ENCODE measurements at places on chromosomes 16 and 17. TPM values are rescaled to one million over a fixed set of nuclear protein-coding genes. Genes with fewer than 3 reads are reported as not detected.

Gene SPECC1
- total RNA-seq: 91.8 TPM

Gene TMEM238L
- total RNA-seq: 28.5 TPM

Gene TMIGD1
- total RNA-seq: 684 TPM

Gene PRSS36
- total RNA-seq: 26.1 TPM

Gene RAB26
- total RNA-seq: 25.5 TPM

Gene FOXL1
- total RNA-seq: 12.4 TPM

Gene DNAH2
- 0.83 TPM for total RNA-seq

Gene TMEM220
- 14.6 TPM for total RNA-seq

Gene GPR179
- 0.18 TPM for total RNA-seq

Gene TAC4
- not detected for total RNA-seq

Gene AANAT
- total RNA-seq: not detected

Gene CHAD
- total RNA-seq: 7.4 TPM

Gene PRPSAP1
- total RNA-seq: 105 TPM

Gene KRTAP4-5
- total RNA-seq: not detected

Gene KIFC3
- total RNA-seq: 530 TPM

Gene ADAMTS18
- 2.5 TPM for total RNA-seq

Gene ABR
- total RNA-seq: 753 TPM

Gene ATP2A3
- 82.7 TPM for total RNA-seq

Gene PPL
- 55.9 TPM for total RNA-seq

Gene XAF1
- total RNA-seq: 29.9 TPM

Gene HOXB9
- total RNA-seq: 47.5 TPM

Gene HOXB3
- total RNA-seq: 89.3 TPM

Gene FGF11
- not detected for total RNA-seq

Gene SNX11
- total RNA-seq: 19.8 TPM

Measured in Peyer's patch (tissue), 4 donors.